Head of caudate nucleus (tissue), 42 donors: ENCODE measurements at places on chromosomes 4 and X.

- no peak for DNase-seq
Observed at GRCh38 chrX:8272821-8273220, 101.8 kb upstream of the VCX2 start.

GRCh38 chr4:170940043-170940724 lies 850.4 kb upstream of the AADAT start:
- DNase-seq = no peak

GRCh38 chr4:158835226-158836001 lies 66.6 kb downstream of the FNIP2 start:
- DNase-seq = no peak

- DNase-seq = no peak
Observed at GRCh38 chr4:187021436-187022205, 298.0 kb upstream of the FAT1 start.

- DNase-seq = no peak
Observed at GRCh38 chrX:133921764-133922389, 63.5 kb downstream of the GPC3 start.

DNA sequence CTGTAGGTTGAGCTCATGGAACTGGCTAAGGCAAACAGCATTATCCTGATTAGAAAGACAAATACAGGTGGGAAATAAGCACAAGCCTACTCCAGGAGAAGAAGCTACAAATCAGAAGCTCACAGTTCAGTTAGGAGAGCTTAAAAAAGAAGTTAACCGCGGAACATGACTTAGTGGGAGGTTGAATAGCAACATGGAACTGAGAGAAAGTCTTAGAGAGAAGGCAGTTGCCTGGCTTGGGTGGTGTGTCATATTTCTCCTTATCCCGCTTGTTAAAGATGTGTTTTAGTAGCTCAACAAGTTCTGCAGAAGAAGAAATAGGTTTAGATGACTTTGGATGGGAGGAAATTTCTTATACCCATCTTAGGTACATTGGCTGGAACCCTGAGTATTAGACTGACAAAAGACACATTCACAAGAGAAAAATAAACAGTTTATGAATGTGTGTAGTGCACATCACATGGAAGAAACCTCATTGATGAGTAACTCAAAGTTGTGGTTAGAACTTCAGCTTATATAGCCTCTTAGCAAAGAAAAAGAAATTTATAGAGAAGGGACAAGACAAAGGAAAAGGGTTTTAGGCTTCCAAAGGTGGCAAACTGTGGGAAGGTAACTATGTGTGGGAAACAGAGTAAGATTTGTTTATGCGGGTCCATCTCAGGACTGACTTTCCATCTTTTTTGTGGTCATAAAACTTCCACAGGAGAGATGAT lies 37.4 kb upstream of the RXFP1 start:
- no peak for DNase-seq

DNA sequence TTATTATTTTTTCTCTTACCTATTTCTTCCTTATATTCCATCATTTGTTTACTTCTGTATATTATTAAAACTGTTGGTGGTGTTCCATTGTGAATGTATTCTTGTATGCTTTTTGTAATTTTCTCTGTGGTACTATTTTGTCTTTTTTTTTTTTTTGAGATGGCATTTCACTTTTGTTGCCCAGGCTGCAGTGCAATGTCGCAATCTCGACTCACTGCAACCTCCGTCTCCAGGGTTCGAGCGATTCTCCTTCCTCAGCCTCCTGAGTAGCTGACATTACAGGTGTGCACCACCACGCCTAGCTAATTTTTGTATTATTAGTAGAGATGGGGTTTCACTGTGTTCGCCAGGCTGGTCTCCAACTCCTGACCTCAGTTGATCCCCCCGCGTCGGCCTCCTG lies 8.6 kb downstream of the KDM6A start:
- no peak for DNase-seq

DNA sequence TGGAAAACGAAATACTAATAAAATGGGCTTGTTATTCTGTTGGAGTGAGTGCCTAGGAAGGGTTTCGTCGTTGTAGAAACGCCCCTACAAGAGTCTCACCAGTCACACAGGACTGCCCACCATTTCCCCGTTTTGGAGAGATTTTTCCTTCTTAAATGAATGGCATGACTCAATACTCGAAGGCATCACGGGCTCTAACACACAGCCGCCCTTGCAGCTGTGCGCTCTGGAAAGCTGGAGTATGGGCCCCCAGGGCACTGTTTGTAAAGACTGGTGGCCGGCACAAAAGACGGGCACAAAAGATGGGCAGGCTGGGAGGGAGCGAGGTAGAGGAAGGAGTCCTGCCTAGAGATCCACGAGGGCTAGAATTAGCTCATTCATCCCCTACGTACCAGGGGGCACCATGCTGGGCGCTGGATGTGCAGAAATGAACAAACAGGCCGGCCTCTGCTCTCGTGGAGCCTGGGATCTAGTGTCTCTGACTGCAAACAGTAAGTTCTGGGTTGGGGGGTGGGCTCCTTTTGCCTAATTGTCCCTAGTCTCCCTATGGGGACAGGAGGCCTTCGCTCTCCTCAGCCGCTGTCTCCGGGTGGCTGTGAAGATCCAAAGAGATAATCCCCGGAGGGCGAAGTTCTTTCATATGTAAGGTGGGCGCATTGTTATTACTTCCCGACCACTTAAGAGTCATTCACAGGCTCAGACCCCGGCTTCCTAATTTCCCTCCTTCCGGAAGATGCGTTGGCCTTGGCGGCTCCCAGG lies 1.0 kb upstream of the SFRP2 start:
- DNase-seq = no peak

- DNase-seq = no peak
Observed at GRCh38 chr4:60683357-60683756, 516.8 kb upstream of the ADGRL3 start.

DNA sequence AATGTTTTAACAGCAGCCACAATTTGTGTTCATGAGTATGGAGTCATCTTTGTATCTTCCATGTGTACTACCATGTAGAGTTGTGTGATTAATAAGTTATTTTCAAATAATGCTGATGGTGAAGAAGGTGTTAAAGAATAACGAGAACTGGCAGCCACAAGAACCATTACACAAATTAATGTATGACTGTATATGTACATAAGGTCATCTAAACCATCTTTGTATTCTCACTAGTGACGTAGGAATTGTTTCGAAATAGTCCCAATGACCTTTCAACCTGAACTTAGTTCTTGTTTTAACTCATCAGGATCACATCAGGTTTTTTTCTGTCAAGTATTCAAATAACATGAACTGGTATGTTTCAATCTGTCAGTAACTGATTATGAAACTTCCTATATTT lies 48.3 kb upstream of the NOCT start:
- DNase-seq = no peak

DNA sequence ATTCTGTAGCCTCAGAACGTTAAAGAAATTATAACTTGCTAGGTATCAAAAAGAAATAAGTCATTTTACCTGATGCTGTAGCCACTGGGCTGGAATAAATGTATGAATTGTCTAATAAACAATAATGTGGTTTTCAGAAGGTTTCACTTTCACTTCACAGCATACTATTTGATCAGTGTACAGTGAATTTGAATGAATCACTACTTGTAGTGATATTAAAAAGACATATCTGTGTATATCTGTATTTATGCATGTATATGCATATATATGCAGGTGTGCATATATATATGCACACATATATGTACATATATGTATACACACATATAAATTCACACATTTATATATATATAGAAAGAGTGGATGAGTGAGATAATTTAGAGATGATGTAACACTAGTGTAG lies 440.0 kb upstream of the PCDH10 start:
- DNase-seq = no peak

GRCh38 chr4:56348576-56348975 lies 38.7 kb downstream of the AASDH start:
- DNase-seq = peak; percentile 51

DNA sequence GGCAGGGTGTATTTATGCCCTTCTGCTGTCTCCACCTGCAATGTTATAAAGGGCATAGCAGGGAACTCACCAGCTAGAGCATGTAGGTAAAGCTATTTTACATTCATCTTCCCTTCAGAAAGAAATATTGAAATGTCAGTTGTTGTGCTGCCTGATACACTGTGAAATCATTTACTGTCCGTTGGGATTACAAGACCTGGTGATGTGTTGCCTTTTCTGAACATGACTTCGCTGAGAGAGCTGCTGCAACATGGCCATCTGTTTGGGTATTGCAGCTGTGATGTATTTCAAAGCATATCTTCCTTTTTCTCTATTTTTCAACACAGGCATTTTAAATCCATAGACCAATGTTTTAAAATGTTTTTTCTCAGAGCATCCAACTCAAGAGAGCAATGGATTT lies 644.1 kb upstream of the GNPDA2 start:
- no peak for DNase-seq

DNA sequence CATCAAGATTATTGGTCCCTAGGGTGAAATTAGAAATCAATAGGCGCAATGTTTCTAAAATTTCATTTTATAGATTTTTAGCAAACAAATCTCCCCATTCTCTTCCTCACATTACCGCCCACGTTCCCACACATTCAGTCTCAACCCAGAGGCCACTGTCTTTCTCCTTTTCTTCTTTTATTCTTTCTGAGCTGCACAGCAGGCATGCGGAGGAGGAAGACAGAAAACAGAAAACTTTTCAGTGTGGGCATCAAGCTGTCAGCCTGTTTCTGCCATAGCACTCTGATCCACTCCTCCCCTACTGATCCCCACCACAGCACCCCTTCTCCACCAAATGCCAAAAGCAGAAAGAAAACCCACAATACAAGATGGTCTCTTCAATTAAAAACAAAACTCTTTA lies 94.8 kb upstream of the ADAMTS3 start:
- no peak for DNase-seq

GRCh38 chr4:177281351-177281909 lies 28.2 kb upstream of the NEIL3 start:
- DNase-seq = no peak

DNA sequence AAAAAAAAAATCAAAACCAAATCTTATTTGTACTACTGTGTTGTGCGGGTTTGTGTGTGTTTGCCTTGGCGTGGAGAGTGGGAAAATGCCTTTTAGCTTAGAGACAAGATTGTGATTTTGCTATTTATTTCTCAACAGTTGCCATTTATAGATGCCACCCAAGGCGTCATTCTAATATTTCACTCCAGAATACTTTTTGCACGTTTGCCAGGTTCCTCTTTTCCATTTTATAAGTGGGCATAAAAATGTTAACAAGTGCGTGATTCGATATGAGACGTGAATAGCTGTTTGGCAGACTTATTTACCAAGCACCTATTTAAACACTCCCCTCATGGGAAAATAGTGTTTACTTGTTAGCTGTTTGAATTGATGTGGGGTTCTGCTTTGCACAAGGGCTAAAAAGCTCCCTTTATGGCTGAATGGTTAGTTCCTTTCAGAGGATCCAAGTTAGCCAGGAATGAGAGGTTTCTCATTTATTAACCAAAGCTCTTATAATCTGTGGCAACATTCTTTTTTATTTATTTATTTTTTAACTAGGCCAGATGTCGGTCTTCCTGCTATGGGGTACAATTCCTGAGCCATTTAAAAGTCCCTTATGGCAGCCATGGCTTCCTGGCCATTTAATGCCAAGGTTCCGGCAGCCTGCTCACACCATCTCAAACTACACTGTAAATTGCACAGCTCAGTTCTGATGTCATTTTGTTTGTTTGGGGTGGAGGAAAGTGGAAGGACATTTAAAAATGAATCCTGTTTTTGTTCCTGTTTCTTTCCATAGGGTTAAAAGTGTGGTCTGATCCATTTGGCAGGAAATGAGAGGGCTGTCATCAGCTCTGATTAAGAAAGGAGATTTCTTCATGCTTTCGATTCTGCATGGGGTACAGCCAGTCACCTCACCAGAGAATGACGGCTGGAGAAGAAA lies 14.6 kb downstream of the SMIM20 start:
- DNase-seq = no peak

DNA sequence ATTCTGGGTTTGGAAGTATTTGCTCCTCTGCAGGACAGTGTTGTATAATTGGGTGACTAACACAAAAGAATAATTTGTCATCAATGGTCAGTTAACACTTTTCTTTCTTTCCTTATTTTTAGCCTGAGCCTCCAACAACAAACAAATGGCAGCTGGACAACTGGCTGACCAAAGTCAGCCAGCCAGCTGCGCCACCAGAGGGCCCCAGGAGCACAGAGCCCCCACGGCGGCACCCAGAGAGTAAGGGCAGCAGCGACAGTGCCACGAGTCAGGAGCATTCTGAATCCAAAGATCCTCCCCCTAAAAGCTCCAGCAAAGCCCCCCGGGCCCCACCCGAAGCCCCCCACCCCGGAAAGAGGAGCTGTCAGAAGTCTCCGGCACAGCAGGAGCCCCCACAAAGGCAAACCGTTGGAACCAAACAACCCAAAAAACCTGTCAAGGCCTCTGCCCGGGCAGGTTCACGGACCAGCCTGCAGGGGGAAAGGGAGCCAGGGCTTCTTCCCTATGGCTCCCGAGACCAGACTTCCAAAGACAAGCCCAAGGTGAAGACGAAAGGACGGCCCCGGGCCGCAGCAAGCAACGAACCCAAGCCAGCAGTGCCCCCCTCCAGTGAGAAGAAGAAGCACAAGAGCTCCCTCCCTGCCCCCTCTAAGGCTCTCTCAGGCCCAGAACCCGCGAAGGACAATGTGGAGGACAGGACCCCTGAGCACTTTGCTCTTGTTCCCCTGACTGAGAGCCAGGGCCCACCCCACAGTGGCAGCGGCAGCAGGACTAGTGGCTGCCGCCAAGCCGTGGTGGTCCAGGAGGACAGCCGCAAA lies 106.0 kb downstream of the KLHL8 start:
- DNase-seq = no peak

GRCh38 chrX:110242371-110242770 lies 75.5 kb downstream of the AMMECR1 start:
- no peak for DNase-seq

DNA sequence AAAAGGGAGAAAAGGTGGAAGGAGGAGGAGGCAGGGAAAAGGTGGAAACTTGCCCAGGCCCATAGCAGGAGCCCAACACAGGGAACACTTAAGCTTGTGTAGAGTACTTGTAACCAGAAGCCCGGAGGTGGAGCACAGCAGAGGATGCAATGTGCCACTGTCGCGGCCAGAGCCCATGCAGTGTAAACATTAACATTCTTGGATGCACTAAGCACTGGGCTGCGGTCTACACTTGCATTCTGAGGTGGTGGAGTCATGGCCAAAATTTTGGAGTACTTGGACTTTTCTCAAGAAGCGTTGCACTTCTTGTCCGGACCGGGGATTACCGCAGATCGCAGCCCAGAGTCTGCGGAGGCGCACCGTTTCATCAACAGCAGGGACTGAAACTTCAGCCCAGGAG lies 4.5 kb upstream of the RHOXF1 start:
- DNase-seq = no peak

DNA sequence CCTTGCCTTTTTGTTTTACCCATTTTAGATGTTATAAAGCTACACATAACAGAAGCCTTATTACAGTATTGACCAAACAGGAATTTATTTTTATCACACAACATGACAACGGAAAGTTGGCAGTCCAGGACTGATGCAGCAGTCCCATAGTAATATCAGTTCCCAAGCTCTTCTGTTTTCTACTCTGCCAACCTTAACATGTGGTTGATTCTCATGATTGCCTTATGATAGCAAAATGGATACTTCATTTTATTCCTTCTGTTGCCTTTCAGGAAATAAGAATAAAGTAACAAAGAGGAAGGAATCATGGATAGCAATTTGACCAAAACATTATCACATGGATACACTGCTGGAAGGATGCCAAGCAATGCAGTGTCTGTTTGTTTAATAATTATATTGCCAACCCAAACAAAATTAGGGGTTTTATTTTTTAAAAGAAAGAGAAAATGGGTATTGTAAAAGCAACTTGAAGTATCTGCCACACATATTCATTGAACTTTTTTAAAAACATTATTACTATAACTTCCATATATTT lies 275.7 kb downstream of the STPG2 start:
- no peak for DNase-seq

- DNase-seq = no peak
Observed at GRCh38 chr4:158810487-158811215, 41.8 kb downstream of the FNIP2 start.
